ENCODE measurements at places on chromosomes 13 and 19.
A peak's percentile ranks its signal among the peaks of the same experiment; 100 is the strongest.

DNA sequence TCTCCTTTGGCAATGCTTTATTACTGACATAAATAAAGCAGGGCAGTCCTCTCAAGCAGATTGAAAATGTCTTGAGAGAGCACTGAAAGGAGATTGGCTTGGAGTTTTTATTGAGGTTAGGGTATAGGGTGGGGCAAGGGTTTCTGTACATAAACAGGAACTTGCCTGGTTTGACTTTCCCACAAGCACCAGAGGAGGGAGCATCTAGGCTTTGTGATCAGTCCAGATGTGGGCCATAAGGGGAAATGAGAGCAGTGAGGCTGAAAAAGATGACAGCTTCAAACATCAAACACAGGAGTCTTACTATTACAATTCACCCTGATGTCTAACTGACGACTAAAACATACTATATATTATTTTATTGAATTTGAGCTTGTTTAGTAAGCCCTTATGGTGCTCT, 260.9 kb downstream of the MTUS2 start:
- DNase-seq = no peak

- no peak for DNase-seq
These were observed 14.2 kb upstream of the COLGALT1 start for GRCh38 chr19:17541184-17541759.

DNA sequence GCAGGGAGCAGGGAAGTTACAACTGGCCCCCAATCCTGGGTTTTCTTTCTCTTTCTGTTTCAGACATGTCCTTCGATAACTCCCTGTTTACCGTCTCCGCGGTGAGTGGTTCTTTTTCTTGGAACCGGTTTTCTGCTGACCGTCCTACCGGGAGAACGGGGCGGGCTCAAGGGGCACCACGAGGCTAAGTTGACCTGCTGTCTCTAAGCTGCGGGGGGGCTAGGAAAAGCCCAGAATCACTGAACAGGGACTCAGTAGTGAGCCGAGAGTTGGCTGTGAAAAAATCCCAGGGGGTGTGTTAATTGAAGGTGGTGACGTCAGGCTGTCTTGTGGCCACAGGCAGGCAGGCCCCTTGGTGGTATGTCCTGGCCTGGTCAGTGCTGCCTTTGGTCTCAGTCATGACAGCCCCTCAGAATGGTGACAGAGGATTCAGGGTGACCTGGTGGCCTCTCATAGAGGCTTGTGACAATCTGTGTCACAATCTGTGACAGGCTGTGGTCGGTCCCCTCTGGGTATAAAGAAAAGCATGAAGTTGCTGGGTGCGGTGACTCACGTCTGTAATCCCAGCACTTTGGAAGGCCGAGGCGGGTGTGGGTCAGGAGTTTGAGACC, 8.1 kb upstream of the CARM1 start:
- no peak for DNase-seq

DNA sequence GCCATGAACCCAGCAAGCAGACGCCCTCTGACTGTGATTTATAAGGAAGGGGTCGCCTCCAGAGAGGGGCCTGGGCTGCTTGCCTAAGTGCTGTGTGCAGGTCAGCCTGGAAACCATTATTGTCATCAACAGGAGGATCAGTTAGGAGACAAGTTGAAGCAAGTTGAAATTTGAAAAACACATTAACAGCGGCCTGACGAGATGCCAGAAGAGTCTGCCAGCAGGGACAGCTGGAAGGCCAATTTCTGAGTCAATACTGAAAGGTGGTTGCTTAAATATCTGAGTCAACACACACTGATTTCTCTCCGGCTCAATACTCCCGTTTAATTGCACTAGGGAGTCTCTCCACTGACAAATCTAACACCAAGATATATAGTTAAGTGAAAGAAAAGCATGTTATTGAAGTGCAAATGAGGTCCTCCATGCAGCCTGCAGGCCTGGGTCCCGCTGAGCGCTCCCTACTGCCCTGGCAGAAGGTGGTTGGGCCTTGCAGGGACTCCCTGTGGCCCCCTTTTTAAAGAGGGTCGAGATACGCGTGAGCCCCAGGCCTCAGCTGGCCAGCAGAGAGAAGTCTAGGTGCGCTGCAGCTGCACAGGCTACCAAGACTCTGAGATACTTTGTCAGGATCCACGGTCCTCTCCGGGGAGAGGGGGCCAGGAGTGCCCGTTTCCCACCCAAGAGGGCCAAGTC, 91.1 kb downstream of the RNASEH2B start:
- no peak for DNase-seq

DNA sequence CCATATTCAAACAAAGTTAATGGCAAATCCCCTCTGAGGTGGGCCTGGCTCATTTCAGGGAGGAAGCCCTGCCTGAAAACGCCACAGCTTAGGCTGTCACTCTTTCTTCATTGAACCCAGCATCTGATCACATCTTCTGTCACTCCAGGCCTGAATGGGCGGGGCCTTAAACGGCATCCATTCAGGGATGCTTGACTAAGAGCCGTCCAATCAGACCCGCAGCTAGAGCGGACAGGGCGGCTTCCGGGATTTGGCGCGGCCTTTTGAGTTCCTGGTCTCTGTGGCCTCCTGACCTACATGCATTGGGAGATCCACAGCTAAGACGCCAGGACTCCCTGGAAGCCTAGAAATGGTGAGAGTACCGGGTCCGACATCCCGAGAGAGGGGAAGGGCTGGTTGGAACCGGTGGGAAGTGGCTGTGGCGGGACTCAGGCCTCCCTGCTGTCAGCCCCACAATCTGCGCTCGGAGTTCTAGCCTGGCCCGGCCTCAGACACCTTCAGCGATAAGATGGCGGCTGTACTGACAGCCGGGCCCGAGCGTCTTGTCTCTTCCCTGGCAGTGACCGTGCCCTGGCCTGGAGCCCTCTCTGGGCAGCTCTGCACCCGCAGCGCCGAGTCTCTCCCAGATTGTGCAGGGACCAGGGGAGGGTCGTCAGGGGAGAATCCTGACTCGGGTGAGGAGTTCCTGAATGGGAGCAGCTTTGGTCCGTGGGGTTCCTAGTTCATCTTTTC, at the start of gene ZNF723:
TSS of gene ZNF723 (plus strand) at position 261 of the 732 bp plus-strand sequence. CDS start at position 350, 89 bp downstream.
- DNase-seq = no peak

GRCh38 chr13:93361703-93362102, 135.1 kb downstream of the GPC6 start:
- DNase-seq = no peak

DNA sequence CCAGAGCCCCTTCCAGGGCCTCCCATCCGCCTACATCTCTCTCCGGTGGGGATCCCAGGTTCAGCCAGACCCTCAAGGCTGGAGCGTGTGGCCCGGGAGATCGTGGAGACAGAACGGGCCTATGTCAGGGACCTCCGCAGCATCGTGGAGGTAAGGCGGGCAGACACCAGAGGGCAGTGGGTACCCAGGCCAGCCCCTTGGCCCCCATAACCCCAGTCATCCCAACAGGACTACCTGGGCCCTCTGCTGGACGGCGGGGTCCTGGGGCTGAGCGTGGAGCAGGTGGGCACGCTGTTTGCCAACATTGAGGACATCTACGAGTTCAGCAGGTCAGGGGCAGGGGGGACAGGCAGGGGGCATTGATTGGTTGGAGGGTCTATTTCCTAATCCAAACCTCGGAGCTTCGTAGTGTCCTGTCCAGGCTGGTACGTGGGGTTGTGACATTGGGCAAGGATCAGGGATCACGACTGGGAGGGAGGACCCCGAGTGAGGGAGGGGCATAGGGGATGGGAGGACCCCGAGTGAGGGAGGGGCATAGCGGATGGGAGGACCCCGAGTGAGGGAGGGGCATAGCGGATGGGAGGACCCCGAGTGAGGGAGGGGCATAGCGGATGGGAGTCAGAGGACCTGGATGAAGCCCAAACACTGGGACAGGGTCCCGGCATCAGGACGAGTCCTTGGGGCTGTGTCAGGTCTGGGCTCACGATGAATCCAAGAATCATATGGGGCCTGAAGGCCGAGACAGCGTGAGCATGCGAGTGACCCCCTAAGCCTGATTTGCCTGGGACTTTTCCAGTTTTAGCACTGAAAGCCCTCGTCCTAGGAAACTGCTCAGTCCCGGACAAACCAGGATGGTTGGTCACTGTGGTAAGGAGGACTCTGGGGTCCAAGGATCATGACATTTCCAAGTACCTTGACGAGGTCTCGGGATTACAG, 2.9 kb downstream of the PLEKHG2 start:
- DNase-seq = no peak

DNA sequence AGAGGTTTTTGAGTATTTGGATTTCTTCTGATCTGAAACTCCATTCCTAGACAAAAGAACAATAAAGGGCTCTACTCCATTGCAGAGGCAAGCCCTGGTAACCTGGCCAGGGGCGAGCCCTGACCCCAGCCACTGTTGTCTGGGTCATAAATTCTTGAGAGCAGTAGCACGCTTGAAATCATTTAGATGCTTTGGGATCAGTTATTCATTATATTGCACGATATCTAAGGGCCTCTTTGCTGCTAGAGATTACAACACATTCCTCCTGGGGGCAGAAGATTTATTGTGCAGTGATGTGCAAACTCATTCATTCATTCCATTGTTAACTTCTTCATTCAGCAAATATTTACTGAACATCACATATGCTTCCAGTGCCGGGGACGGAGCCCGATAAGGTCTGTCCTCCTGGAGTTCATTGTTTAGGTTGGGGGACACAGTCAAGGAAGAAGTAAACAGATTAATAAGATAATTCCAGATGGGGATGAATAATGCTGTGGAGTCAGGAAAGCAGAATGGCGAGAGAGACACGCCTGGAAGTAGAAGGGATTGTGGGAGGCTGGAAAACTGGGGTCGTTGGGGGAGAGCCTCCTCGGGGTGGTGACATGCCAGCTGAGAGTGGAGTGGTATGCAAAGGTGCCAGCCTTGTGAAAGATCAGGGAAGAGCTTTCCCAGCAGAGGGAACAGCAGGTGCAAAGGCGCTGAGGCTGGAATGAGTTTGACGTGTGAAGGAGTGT, 34.9 kb downstream of the SIPA1L3 start:
- DNase-seq = no peak

DNA sequence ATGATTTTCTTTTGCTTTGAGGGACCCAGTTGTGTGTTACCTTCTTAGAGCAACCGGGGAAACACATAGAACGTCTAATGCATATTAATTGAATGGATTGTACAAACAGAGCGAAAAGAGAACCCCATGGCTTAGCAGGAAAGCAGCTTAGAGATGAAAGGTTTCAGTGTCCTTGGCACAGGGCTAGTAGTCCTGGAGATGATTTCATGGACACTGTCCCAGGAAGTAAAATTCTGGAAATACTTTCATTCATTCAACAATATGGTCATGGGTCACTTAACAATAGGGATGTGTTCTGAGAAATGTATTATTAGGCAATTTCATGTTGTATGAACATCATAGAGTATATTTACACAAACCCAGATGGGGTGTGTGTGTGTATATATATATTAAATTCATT, 9.7 kb upstream of the FUT2 start:
- no peak for DNase-seq

GRCh38 chr19:7506385-7507328, 9.2 kb upstream of the ZNF358 start:
- peak; percentile 90 for DNase-seq
